AG08396 (cell line): ENCODE measurements at places on chromosomes 3 and 15.

DNA sequence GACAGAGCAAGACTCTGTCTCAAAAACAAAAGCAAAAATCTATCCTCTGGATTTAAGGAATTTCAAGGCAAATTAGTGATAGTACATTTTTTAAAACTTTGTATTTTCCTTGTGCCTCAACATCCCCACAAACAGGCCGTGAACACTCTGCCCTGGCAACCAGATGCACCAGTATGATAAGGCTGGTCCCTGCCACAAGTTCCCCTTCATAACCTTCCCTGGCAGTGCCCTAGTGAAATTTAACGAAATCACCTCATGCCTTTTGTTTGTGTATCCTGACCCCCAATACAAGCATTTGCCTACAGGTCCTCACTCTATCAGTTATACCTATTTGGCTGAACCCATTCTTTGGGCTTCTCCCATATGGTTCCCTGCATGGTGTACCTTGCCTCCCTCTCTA, 107.4 kb upstream of the FLNB start:
- no peak for DNase-seq

DNA sequence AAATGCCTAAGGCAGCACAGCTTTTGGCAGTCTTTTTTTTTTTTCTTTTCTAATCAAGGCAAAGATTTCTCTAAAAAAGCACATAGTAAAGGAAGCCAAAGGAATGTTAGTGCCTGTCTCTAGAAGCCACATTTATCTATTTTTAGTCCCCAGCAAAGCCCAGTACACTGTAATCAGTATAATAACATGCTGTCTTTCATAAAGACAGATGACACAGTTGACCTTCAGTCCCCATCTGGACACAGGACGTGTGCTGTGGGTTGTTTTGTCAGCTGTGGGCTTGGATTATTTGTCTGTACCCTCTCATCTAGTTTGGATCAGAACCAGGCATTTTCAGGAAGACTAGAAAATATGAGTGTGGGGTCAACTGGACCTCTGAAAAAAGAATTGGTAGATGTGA, 110.4 kb upstream of the CTNNB1 start:
- no peak for DNase-seq

DNA sequence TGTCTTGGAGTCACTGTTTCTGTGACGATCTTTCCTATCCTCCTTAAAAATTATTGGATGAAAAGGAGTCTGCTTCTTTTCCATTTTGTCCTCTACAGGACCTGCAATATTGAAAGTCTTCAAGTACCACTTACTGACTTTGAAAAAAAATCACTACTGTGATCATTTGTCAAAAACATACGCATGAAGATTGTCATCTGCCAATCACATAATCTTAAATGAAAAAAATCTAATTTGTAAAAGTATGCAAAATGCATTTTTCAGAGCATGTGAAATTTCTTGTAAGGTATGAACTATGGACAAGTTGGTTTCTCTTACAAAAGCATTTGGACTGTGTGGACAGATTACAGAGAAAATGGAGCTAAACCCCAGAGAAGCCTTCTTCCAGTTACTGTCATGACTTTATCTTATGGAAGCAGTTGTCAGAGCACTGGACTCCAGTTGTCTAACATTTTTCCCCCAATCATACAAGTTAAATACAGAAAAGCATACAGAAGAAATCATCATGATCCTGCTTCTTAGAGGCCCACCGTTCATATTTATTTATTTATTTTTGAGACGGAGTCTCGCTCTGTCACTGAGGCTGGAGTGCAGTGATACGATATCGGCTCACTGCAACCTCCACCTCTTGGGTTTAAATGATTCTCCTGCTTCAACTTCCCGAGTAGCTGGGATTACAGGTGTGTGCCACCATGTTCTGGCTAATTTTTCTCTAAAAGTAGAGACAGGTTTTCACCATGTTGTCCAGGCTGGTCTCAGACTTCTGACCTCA, 3.4 kb upstream of the PXK start:
- no peak for DNase-seq

- DNase-seq = no peak
These were observed 302.1 kb upstream of the MME start for GRCh38 chr3:154778057-154778456.

GRCh38 chr3:7204848-7205156, 343.9 kb downstream of the GRM7 start:
- DNase-seq = no peak

GRCh38 chr3:57778494-57778893, 22.4 kb downstream of the SLMAP start:
- DNase-seq = no peak

GRCh38 chr3:68876112-68876713, 56.1 kb downstream of the TAFA4 start:
- peak; percentile 36 for DNase-seq

GRCh38 chr3:122903171-122903570, 108.3 kb downstream of the SLC49A4 start:
- DNase-seq = no peak

- DNase-seq = no peak
These were observed 51.9 kb upstream of the TBL1XR1 start for GRCh38 chr3:177249203-177249602.

- DNase-seq = no peak
These were observed 248.9 kb upstream of the PROK2 start for GRCh38 chr3:72033666-72034428.

DNA sequence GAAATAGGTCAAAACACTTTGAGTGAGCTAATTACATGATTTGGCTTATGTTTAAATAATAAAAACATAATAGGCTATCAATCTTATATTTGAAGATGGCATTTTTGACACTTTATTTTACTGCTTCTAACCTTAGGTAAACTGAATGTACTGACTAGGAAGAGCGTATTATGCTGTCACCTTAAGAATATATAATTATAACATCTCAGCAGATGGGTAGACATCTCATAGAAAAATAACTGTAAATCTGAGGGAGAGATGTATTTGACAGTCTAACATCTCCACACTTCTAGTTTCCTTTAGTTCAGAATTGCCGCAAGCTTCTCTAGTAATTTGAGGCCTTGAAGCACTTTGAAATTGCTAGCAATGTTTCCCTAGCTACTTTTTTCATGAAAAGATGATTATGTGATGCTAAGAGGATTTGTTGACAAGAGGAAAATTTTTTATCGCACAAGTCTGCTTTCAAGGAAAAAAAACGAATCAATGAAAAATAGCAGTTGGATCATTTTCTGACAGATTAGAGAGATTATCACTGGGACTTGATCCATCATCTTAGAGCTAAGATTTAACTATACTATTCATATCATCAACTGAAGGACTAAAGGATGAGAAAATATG, 238.2 kb upstream of the NAALADL2 start:
- DNase-seq = no peak

DNA sequence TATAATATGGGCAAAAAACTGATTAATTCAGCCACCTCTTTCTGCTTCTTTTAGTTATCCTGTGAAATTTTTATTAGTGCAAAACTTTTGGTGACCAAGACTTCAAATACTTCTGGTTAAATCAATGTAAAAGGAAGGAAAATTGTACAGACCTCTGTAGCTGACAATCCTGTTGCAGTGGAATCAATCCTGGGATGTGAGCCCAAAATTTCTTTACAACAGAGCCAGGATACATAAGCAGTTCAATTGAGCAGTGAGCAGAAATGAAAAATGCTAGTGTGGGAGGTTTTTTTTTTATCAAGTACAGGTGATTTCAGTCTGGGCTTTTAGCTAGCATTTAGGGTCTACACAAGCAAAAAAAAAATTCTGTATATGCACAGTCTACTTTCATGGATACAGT, 398.0 kb downstream of the OTOL1 start:
- no peak for DNase-seq

DNA sequence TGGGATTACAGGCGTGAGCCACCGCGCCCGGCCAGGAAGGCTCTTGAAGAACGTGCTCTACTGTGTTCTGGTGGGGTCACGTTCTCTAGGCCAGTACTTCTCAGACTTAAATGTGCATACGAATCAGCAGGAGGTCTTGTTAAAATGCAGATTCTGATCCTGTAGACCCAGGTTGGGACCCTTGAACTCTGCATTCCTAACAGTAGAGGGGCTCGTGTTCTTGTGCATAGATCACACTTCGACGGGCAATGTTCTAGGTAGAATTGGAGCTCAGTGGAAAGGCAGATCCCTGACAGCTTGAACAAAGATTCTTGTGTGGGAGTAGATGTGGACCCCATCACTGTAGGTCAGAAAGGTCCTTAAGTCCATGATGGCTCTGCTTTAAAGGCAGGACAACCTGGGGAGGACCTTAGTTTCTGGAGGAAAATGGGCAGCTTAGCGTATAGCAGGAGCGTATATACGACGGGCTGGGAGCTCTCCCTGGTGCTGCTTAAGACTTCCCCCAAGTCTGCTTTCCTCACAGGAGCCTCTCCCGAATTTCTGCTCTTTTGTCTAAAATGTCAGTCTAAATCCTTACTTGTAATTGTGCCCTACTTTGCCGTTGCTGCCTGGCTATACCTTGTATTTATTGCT, 16.9 kb upstream of the FAM81A start:
- peak; percentile 35 for DNase-seq

- DNase-seq = no peak
These were observed 610.9 kb downstream of the AGBL1 start for GRCh38 chr15:86690566-86690965.

DNA sequence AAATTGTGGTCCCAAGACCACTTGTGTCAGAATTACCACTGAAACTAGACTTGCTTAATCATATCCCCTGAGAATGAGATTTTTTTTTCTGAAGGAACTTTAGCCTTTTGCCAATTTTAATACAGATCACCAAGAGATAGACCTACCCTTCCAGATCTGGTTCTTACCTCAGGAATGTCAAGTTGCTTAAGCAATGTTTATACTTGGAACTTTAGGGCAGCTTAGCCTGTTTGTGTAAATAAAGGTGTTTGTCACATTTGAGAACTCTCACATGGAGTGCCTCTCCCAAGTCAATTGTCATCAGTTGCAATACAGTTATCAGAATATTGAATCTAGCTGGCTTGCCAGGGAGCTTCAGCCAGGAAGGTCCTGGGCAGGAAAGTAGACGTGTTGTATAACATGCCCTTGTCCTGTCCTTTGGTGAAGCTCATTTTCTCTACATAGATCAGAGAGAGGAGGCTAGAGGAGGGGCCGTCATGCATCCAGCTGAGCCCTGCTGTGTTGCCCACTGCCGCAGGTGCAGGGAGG, 3.9 kb downstream of the GPD1L start:
- no peak for DNase-seq

- no peak for DNase-seq
These were observed 6.8 kb downstream of the C3orf80 start for GRCh38 chr3:160232014-160232413.

- DNase-seq = no peak
These were observed 116.2 kb downstream of the NSUN3 start for GRCh38 chr3:94179059-94179458.

GRCh38 chr3:194988495-194989165, 282.3 kb downstream of the XXYLT1 start:
- DNase-seq = no peak

DNA sequence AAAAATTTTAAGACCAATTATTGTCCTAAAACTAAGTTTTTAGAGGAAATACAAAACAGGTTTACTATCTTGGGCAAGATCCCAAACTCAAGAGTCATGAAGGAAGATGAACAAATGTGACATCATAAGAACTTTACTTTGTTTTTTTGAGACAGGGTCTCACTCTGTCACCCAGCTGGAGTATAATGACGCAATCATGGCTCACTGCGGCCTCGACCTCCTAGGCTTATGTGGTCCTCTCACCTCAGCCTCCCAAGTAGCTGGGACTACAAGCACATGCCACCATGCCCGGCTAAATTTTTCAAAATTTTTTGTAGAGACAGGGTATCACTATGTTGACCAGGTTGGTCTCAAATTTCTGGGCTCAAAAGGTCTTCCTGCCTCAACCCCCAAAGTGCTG, 69.3 kb downstream of the PCSK6 start:
- DNase-seq = no peak

GRCh38 chr3:47001731-47002170, 22.3 kb downstream of the NBEAL2 start:
- DNase-seq = no peak

DNA sequence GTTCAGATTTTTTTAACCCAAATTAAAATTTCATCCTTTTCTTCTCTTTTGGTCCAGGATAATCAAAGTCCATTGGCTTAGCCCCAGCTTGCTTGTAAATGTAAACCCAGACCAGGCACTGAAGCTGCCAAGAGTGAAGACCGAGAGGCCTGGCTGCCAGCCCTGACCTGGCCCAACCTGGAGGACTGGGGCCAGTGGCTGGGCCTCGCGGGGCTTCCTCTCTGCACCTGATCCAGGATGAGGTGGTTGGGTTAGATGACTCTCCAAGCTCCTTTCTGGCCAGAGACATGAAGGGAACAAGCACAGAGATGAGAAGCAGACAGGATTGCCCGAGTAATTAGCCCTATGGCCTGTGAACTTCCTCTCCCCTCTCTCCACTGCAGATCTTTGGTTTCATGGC, 50.6 kb downstream of the CMTM6 start:
- DNase-seq = no peak

GRCh38 chr3:10600296-10600714, 94.9 kb upstream of the ATP2B2 start:
- DNase-seq = no peak

- peak; percentile 87 for DNase-seq
These were observed 77.3 kb upstream of the MAGI1 start for GRCh38 chr3:66115858-66116654.

GRCh38 chr3:112761062-112761638, 85.5 kb downstream of the CD200R1L start:
- DNase-seq = no peak

GRCh38 chr3:70464465-70464864, 152.0 kb upstream of the MDFIC2 start:
- no peak for DNase-seq

- no peak for DNase-seq
These were observed 60.0 kb upstream of the UBE3A start for GRCh38 chr15:25498835-25499234.

- DNase-seq = peak; percentile 81
These were observed 62.1 kb upstream of the XCR1 start for GRCh38 chr3:46089237-46090011.

- no peak for DNase-seq
These were observed 171.2 kb downstream of the POTEB3 start for GRCh38 chr15:21269121-21269520.

GRCh38 chr15:67138891-67139855, 73.8 kb downstream of the SMAD3 start:
- no peak for DNase-seq

DNA sequence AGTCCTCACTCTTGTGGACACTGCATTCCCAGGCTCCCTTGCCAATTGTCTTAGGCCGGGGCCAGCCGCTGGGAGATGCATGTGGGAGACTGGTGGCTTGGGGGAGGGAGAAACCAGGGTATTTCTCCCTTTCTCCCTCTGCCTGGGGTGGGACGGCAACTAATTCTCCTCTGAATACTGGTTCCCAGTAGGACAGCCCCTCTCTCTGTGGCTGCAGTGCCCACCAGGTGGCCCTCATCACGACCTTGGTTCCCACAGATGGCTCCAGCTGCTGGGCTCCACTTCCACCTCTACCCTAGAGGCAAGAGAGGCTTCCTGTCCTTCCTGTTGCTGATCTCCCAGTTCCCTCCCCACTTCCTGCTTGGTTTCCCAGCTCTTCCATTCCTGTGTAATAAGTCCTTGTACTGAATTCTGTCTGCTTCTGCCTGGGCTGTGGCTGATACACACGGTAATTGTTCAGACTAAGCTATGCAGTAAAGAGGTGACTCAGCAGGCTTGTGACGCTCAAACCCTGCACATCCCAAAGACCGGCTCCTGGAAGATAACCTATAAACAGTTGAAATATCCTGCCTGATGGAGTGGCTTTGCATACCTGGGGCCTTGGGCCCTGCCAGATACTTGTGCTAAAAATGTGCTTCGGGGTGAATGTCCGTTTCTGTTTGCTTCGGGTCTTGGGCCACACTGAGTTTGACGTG, 20.4 kb upstream of the COPG1 start:
- peak; percentile 42 for DNase-seq

GRCh38 chr15:28020644-28021043, 78.5 kb downstream of the OCA2 start:
- no peak for DNase-seq
